ENCODE measurements at places on chromosomes 4 and X.
A peak's percentile ranks its signal among the peaks of the same experiment; 100 is the strongest.

GRCh38 chrX:125289920-125290319, 29.8 kb upstream of the TEX13C start:
- DNase-seq = no peak

GRCh38 chr4:140499391-140499790, 1.3 kb upstream of the MGAT4D start:
- DNase-seq = no peak

- DNase-seq = no peak
Measured at GRCh38 chr4:6928081-6928480, 18.5 kb downstream of the TBC1D14 start.

GRCh38 chr4:165740911-165741310, 132.1 kb upstream of the TLL1 start:
- no peak for DNase-seq

- no peak for DNase-seq
Measured at GRCh38 chr4:83010111-83010521, 507 bp downstream of the LIN54 start.

GRCh38 chr4:187436251-187436650, 559.3 kb upstream of the ZFP42 start:
- no peak for DNase-seq

- DNase-seq = no peak
Measured at GRCh38 chr4:138063581-138063980, 178.6 kb downstream of the SLC7A11 start.

DNA sequence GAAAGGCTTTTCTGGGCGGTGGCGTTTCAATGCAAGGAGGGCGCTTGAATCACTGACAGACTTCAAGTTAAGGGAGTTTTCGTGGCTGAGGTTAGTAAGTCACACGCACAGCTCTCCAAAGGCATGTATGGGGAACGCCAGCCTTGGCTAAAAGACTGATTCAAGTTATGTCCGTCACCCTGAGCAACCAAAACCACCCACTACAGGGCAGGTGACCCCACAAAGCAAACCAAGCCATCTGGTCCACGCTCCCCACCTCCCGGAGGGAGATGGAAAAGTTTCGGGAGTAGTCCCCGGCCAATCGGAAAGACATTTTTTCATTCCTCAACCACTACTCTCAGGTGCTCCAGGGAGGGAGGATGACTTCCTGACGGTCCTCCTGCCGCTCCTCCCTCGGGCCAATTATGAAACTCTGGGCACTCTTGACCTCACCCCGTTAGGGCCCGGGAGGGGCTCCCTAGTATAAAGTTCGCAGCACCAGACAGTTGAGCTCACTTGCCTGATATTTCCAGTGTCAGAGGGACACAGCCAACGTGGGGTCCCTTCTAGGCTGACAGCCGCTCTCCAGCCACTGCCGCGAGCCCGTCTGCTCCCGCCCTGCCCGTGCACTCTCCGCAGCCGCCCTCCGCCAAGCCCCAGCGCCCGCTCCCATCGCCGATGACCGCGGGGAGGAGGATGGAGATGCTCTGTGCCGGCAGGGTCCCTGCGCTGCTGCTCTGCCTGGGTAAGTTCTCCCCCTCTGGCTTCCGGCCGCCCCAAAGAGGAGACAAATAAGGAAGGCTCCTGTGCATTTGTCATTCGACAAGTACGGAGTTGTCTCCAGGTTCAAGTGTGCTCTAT, at the start of gene EREG:
TSS of gene EREG (plus strand) at position 494 of the 840 bp plus-strand sequence. CDS start at position 658, 164 bp downstream.
- peak; percentile 83 for DNase-seq

- peak; percentile 96 for DNase-seq
Measured at GRCh38 chr4:152106113-152106763, 345.4 kb upstream of the GATB start.

GRCh38 chrX:68746988-68747387, 81.8 kb upstream of the EFNB1 start:
- no peak for DNase-seq

- DNase-seq = no peak
Measured at GRCh38 chr4:107974523-107974922, 15.2 kb upstream of the HADH start.

GRCh38 chrX:35699642-35700041, 98.5 kb upstream of the MAGEB16 start:
- no peak for DNase-seq

DNA sequence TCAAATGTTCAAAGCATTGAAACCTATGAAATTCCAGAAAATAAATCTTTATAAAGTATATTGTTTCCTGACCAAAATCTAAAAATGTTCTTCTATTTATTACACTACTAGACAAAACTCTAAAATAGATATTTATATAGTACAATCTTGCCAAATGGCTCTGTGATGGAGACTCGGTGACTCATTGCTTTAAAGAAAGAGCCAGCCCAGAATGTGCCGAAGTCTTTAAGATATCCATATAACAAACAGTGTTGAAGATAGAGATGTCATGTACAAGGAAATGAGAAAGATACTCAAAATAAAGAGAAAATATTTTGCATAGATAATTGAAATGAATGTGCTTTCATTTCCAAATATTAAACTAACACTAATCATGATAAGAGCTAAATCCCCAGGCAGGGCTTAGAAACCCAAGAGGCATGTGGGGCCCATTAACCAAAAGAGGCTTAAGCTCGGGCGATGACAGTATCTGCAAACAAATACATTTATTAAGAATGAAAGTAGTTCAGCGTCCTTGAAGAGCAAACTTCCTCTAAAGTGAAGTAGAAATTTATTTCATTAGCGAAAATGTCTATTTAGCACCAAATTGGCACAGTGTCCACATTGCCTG, 102.1 kb upstream of the FAM9B start:
- no peak for DNase-seq

- no peak for DNase-seq
Measured at GRCh38 chr4:107120661-107121060, 84.5 kb upstream of the DKK2 start.

GRCh38 chr4:38109896-38110295, 149.7 kb downstream of the PTTG2 start:
- DNase-seq = no peak

DNA sequence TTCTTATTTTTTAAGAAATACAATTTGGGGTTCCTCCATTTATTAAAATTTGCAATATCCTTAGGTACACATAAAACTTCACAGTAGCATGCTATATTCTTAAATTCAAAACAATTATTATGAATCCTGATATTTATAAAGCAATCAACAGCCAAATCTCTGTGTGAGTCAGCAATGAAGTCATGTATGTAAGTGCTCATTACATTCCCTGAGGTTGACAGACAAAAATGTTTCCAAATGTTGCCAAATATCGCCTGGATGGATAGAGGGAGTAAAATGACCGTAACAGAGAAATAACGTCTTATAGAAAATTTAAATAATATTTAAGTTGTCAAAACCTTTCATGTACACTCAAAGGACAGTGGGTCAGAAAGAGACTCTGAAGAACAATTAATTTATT, 220.0 kb downstream of the PCDH18 start:
- DNase-seq = no peak

DNA sequence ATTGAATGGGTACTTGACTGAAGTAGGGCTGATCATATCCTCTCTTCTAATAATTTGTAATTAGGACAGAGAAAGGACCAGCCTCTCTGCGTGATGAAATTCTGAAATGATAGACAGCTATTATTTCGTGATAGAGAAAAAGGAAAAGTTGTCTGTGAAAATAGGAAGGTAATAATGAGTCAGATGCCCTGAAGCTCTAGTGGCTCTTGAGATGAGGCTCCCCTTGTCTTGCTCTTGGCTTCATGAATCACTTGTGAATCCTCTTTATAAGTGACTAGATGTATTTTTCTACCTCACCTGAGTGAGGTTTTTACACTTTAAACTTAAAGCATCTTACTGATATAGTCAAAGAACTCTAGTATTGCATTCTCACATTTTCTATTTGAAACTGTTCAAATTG, 888.9 kb downstream of the PCDH18 start:
- no peak for DNase-seq

GRCh38 chr4:114393295-114394038, 205.1 kb upstream of the UGT8 start:
- no peak for DNase-seq

DNA sequence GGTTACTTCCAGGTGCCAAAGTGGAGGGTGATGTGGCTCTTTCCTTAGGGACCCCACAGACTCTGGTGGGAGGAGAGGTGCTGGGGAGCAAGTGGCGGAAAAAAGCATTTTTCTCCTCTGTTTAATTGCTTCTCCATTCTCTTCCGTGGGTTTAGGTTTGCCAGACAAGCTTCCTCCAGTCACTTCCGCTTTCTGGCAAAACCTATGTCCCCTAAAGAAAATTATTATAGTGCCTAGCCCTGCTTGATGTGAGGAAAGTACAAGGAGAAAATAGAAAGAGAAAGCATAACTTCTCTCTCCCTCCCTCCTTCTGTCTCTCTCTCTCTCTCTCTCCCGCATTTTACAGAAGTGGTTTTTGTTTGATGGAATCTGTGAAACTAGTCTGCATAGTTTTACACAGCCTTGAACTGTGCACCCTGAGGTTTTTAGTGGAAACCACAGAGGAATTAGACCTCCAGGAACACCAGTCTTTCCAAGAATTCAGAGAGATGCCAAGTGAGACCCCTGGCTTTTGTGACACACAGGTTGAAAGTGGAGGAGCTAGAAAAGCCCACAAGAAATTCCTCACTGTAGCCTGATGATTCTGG, 231.1 kb upstream of the ANXA3 start:
- no peak for DNase-seq

DNA sequence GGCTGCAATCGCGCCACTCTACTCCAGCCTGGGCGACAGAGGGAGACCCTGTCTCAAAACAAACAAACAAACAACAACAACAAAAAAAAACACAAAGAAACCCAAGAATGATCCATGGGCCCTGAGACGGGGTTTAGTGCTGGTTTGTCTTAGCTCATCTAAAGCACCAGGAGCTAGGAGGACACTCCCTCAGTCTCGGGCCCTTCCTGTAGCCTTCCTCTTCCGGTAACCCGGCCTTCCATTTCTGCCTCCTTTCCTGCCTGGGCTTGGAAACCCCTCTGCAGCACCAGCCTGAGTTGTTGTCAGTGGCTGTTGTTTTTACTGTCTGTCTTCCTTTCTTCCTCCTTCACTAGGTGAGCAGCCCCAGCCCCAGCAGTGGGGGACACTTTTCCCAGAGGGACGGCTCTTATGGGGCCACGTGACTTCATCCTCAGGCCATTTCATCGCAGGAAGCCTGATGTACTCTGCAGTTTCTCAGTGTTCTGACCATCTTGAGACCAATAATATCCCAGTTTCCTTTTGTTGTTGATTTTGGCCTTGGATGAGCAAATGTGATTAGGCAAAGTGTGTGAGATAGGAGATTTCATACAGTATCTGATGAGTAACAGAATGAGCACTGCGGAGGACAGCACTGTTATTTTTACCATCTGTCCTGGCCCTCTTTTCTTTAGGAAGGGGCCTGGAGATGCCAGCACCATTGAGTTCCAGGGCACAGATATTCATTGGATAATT, 90.1 kb downstream of the ANAPC4 start:
- no peak for DNase-seq

GRCh38 chr4:89514811-89515210, 207.2 kb upstream of the GPRIN3 start:
- no peak for DNase-seq
